ENCODE measurements at places on chromosomes 4 and X.

- no peak for DNase-seq
Measured at GRCh38 chr4:102585329-102585728, 84.2 kb downstream of the NFKB1 start.

- no peak for DNase-seq
Measured at GRCh38 chrX:9465380-9466123, 694 bp downstream of the TBL1X start.

- DNase-seq: no peak
Measured at GRCh38 chrX:126982158-126982557, 162.6 kb downstream of the PRR32 start.

DNA sequence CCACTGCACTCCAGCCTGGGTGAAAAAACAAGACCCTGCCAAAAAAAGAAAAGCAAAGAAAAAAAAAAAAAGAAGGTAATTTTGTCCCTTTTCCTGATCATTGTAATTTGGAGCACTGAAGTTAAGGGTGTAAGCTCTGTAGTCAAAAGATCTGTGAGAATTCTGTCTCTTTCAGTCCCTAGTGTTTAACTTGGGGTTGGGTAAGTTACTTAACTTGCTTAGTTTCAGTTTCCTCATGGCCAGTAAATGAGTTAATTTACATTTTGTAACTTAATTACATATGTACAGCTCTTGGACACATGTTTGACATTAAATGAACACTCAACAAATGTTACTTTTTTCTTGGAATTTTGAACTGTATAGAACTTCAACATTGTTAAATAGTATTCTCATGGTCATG is 10.9 kb upstream of the UBE2K start:
- DNase-seq: no peak

GRCh38 chrX:45540181-45540580 is 339.5 kb upstream of the DIPK2B start:
- no peak for DNase-seq

DNA sequence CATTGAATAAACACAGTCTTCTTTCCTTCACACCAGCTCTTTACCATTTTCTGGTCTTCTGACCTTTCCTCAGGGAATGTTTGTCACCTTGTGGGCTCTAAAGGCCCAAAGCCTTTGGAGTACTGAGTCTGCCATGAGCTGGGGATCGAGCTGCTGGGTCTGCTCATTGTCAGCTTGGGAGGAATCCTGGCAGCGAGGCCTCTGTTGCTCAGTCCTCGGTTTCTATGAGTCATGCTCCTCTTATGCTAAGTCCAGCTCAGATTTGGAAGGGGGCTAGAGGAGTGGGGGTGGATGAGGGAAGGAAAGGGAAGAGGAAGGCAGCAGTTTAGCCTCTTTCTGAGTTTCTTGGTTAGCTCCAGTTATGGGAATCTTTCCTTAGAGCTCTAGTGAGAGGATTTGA is 31.1 kb downstream of the NHSL2 start:
- no peak for DNase-seq

- no peak for DNase-seq
Measured at GRCh38 chrX:132584936-132585335, 96.1 kb upstream of the MBNL3 start.

- no peak for DNase-seq
Measured at GRCh38 chr4:119025420-119025819, 110.2 kb upstream of the MYOZ2 start.

- no peak for DNase-seq
Measured at GRCh38 chrX:68807818-68808217, 21.0 kb upstream of the EFNB1 start.

DNA sequence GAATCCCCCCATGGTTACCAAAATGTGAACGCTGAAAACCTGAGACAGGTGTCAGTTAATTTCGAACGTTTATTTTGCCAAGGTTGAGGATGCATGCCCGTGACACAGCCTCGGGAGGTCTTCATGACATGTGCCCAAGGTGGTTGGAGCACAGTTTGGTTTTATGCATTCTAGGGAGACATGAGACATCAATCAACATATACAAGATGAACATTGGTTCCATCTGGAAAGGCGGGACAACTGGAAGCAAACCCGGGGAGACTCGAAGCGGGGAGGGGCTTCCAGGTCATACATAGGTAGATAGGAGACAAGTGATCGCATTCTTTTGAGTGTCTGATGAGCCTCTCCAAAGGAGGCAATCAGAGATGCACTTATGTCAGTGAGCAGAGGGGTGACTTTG is 11.0 kb upstream of the SH3BP2 start:
- DNase-seq: no peak

GRCh38 chr4:47031011-47031678 is at the start of gene GABRB1:
TSS of gene GABRB1 (plus strand) at chr4:47031567.
- no peak for DNase-seq

DNA sequence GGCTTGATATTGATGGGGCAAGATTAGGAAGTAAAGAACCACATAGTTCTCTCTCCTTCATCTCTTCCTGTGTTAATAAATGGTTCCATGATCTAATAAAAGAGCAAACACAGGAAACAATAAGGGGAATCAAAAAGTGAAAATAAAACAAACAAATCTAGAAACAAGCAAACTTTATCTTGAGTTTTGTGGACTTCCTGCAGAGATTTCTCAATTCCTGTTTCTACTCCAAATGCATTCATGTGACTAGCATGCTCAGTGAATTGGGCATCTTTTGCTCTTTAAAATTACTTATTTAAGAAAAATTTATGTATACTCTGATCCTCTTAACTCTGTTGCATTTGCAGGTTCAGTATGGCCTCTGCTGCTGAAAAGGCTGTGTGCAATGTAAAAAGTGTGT is 682.0 kb downstream of the KCTD8 start:
- DNase-seq: no peak

GRCh38 chrX:95754411-95754810 is 930.2 kb upstream of the DIAPH2 start:
- no peak for DNase-seq

DNA sequence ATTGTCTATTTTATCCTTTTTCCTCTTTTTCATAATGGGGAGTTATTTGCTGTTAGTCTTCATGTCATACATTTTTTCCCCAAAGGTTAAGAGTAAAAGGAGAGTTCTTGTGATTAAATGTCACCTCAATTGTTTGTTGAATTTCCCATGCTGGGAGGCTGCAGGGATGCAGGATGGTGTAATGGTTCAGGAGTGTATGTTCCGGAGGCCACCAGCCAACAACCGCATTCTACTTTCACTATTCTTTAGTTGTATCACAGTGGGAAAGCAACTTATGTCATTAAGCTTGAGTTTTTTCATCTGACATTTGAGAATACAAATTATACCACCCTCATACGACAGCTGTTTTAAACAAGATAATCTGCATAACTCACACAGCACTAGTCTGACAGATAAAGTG is 15.4 kb downstream of the AFP start:
- no peak for DNase-seq

DNA sequence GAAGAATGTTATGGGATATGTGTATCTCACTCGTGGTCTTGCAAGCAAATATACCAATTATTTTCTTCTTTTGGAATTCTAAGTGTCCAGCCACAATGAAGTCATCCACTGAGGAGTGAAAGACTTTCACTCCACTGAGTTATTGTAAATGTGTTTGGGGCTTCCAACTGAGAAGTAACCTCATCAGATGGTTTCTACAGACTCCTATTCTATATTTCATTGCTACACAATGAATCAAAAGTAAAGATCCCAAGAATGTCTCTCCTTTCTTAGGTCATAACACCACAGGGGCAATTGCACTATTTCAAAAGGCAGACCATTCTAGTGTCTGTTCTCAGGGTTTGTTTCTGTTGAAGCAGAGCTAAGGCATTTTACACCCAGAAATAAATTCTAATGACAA is 12.3 kb upstream of the VCX2 start:
- no peak for DNase-seq

- DNase-seq: no peak
Measured at GRCh38 chr4:102157984-102158383, 187.3 kb downstream of the SLC39A8 start.

- no peak for DNase-seq
Measured at GRCh38 chrX:11886745-11887144, 128.7 kb downstream of the MSL3 start.

GRCh38 chr4:11011249-11011648 is 326.7 kb upstream of the CLNK start:
- DNase-seq: no peak

GRCh38 chrX:51281758-51282318 is 50.8 kb upstream of the NUDT10 start:
- no peak for DNase-seq

DNA sequence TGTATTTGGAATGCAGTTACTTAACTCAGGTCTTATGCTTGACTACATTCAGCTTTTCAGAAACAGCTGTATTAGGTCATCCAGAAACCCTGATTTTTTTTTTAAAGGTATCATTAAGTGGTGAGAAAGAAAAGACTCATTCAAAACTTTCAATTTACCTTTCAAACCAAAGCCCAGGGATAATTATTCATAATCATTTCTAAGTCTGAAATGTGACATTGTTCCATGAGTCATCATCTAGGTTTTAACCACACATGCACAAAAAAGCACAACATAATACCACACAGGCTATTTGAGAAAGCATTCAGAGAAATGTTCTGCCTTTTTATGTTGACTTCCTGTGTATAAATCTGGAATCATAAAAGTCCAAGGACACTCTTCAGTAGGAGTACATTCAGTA is 288.2 kb downstream of the IL1RAPL2 start:
- no peak for DNase-seq

- DNase-seq: no peak
Measured at GRCh38 chrX:37677243-37677642, 8.3 kb upstream of the XK start.

GRCh38 chr4:138961129-138961528 is 54.5 kb upstream of the NOCT start:
- DNase-seq: no peak

DNA sequence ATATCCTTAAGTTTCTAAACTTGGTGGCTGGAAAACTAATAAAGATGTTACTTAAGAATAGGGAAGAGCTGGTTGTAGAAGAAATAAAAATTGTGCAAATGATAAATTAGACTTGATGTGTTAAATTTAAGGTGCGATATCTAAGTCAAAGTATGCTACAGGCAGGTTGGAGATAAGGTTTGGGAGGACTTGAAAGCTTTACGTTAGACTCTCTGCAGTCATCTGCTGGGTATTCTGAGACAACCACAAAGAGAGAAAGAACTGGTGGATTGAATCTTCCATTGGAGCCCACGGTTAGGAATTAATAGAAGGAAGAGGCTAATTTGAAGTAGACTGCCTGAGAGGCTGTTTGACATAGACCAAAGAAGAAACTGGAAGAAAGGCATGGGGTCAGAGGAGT is 7.9 kb downstream of the SMAD1 start:
- no peak for DNase-seq

GRCh38 chr4:124322234-124323065 is 390.1 kb downstream of the ANKRD50 start:
- no peak for DNase-seq

GRCh38 chr4:140316799-140317198 is 56.6 kb upstream of the SCOC start:
- no peak for DNase-seq

DNA sequence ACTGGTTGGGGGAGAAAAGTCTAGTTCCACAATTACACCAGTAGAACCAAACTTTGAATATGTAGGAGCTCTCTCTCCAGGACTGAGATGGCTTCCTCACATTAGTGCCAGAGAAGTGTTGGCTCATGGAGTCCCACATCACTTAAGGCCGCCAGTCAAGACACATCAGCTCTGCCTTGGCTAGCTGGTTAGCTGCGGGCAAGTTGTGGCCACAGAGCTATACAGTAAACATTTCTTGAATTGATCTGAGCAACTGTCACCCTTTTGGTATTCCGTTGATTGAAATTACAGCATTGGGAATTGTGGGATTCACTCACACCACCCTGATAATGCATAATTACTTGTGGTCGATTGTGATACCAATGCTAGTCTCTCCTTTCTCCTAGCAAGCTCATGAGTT is 76.2 kb downstream of the LNX1 start:
- DNase-seq: no peak

DNA sequence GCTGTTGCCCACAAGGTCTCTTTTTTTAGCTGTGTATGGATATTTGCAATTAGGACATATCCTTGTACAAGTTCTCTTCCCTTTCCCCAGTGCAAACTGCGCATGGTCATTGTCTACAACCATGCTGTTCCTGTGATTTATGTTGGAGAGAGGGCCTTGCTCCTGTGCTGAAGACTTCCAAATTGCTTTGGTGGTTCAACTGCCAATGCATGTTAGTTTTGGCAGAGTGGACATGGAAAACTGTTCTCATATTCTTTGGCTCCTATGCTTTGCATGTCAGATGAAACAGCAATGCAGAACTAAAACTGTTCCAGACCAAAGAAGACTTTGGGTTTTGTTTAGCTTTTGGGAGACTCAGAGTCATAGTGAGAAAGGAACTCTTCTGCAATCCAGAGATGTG is 148.8 kb upstream of the EDNRA start:
- DNase-seq: no peak

DNA sequence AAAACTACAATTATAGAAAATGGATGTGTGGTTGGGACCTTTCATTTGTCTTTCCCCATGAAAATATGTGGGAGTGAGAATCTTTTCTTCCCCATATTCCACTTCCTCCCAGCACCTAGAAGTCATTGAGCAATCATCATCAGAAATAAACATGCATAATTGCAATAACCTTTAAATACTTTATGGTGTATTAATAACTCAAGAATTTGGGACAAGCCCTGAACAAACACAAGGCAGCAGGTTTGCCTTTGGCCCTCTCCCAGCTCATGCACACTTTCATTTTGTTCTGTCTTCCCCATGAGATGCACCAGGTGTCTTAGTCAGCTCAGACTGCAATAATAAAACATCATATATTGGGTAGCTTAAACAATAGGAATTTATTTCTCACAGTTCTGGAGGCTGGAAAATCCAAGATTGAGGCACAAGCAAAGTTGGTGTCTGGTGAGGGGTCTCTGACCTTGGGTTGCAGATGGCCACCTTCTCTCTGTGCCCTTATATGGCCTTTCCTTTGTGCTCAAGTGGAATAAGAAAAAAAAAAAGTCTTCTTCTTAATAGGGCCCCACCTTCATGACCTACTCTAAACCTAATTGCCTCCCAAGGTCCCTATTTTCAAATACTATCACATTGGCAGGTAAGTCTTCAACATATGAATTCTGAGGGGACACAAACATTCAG is 34.7 kb upstream of the TMEM184C start:
- no peak for DNase-seq

DNA sequence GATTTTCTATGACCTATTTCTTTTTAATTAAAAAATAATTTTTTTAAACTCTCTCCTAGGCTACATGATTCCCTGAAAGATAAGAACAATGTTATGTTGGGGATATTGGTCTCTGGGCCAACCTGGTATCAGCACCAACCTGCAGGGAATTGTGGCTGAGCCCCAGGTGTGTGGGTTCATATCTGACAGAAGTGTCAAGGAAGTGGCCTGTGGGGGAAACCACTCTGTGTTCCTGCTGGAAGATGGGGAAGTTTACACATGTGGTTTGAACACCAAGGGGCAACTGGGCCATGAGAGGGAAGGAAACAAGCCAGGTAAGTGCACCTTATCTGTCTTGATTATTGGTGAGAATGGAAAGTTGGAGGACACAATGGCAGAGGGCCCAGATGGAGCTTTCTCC is 13.5 kb downstream of the HERC3 start:
- no peak for DNase-seq

GRCh38 chr4:101989551-101989950 is 199.0 kb downstream of the BANK1 start:
- DNase-seq: no peak

GRCh38 chrX:136255541-136255940 is 4.3 kb upstream of the MAP7D3 start:
- no peak for DNase-seq

All from stimulated activated CD8-positive, alpha-beta memory T cell treated with anti-CD3 and anti-CD28 coated beads, Interleukin-7, amount 100 ng/mL, for 1 hour (primary cell).